ENCODE measurements at places on chromosomes 4 and X.

GRCh38 chr4:4428966-4429875, 42.3 kb downstream of the NSG1 start:
- no peak for DNase-seq

- DNase-seq = no peak
Observed at GRCh38 chrX:134013092-134013497, 27.7 kb upstream of the GPC3 start.

DNA sequence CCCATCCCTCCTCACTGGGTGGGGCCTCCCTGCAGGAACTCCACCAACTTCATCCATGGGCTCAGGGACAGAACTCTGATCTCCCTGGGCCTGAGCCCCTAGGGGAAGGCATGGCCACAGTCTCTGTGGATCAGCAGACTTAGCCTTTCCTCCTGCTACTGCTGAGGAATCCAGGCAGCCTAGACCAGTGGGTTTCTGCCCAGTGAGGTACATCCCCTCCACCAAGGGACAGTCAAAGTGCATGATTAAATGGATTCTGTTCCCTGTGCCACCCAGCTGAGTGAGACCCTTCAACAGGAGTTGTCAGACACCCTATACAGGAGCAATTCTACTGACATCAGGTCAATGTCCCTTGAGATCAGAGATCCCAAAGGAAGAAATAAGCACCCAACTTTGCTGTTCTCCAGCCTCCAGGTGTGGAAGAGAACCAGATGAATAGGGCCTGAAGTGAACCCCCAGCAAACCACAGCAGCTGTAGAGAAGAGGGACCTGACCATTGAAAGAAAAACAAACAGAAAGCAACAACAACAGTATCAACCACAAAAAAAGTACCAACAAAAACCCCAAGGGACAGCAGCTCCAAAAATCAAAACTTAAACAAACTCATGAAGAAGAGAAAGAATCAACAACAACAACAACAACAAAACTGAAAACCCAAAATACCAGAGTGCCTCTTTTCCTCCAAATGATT, 84.8 kb downstream of the CHIC1 start:
- DNase-seq = no peak

DNA sequence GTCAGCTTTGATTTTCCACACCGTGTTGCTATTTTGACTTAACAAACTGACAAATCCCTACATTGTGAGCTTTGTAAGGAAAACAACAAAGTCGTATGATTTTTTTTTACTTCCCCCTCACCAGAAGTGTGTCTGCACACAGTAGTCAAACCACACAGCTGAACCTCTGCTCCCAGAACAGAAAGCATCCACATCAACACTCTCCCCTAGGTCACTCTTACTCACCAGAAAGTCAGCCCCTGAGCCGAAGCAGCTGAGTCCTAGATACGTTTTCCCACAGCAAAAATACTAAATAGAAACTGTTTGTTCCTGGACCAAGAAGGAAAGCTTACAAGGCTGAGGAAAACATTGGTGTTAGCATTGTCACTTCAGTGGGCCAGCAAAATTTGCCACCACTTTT, 305.7 kb downstream of the DHX15 start:
- no peak for DNase-seq

GRCh38 chr4:57148831-57149505, 38.8 kb upstream of the IGFBP7 start:
- no peak for DNase-seq

- DNase-seq = no peak
Observed at GRCh38 chrX:110157444-110157843, 154.5 kb downstream of the TMEM164 start.

- no peak for DNase-seq
Observed at GRCh38 chr4:73883306-73883705, 14.1 kb downstream of the CXCL1 start.

- no peak for DNase-seq
Observed at GRCh38 chrX:106917830-106918500, 2.2 kb upstream of the CLDN2 start.

GRCh38 chr4:119212964-119213606, 572 bp downstream of the USP53 start:
- DNase-seq = peak; percentile 54

GRCh38 chrX:134849390-134849789, 141.4 kb upstream of the SMIM10 start:
- DNase-seq = no peak

DNA sequence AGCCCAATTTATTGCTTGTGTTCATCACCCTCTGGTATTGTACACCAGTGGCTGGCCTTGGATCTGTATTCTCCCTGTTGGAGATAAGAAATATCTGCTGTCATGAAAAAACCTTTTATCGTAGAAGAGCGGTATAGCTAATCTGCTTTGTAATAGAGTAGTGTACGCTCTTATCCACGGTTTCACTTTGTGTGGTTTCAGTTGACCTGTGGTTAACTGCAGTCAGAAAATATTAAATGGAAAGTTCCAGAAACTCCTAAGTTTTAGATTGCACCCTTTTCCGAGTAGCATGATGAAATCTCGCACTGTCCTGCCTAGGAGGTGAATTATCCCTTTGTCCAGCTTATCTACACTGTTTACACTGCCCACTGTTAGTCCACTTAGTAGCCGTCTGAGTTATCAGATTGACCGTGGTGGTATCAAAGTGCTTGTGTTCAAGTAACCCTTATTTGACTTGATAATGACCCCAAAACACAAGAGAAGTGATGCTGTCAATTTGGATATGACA, 42.4 kb downstream of the KDM6A start:
- DNase-seq = no peak

DNA sequence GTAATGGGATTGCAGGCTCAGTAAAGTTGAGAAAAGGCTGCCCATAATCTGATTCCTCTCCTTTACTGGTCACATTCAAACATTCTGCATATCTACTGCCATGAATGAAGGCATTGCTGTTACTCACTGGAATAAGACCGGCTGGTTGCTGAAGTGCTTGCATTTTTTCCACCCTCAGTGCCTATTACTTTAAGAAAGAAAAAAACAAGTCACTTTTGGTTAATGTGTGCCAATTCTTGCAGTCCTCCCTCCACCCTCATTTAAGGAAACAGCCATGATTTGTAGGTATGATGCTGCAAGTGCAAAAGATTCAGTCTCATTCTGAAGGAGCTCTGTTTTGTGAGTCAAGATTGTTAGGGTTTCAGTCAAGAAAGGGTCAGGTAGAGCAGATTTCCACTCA, 94.9 kb downstream of the EMCN start:
- no peak for DNase-seq

DNA sequence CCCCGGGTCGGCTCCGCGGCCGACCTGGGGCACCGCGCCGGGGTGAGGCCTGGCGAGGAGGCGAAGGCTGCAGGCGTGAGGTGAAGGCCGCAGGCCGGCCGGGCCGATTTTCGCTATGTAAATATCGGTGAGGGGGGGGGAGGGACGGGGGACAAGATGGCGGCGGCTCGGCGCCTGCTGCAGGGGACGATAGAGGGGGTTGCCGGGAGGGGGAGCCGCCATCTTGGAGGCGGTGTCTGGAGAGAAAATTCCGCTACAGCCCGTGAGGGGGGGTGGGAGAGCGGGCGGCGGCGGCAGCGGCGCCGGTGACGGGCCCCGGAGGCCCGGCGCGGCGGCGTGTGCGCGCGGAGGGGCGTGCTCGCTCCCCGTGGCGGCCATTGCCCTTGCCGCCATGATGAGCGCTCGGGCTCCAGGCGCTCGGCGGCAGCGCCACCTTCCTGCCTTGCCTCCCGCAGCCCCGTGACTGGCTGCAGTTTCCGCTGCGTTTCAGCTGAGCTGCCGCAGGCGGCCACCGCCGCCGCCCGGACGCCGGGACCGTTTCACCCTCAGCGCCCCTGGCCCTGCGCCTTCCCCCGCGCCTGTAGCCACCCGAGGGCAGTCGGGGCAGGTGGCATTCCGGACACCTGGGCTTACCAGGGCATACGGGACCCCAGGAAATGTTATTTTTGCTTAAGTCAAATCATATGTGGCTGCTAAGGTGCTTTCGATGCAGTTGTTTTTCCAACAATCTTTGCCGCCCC, 692 bp downstream of the ZFX start:
- DNase-seq = peak; percentile 79

- DNase-seq = no peak
Observed at GRCh38 chr4:148062301-148062950, 330.5 kb downstream of the ARHGAP10 start.

GRCh38 chrX:152989292-152989658, 4.6 kb downstream of the PNMA5 start:
- no peak for DNase-seq

GRCh38 chr4:53616219-53616618, 24.9 kb upstream of the LNX1 start:
- no peak for DNase-seq

- DNase-seq = no peak
Observed at GRCh38 chr4:37601531-37601930, 84.6 kb downstream of the RELL1 start.

GRCh38 chrX:130878350-130879341, 24.4 kb downstream of the ENOX2 start:
- DNase-seq = no peak

DNA sequence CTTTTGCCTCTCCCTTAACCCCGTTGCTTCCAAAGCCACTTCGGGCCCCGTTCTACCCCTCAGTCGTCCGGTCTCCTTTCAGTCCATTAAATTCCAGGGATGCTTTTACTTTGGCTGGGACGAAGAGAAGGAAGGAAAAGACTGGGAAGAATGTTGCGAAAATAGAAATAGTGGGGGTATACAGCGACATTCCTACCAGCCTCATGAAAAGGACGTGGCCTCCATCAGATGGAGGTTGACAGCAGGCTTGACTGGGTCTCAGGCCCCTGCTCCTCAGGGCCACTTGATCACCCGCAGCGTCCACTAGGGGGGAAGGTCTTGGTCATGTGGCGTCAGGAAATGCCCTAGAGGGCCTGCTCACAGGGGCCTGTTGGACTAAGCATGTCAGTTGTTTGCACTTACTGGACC, 657 bp upstream of the ANKRD50 start:
- peak; percentile 50 for DNase-seq

- no peak for DNase-seq
Observed at GRCh38 chr4:2650276-2650675, 105.9 kb downstream of the TNIP2 start.

GRCh38 chr4:84501202-84501503, 2.1 kb upstream of the NKX6-1 start:
- no peak for DNase-seq

- no peak for DNase-seq
Observed at GRCh38 chrX:84155938-84156337, 32.1 kb downstream of the RPS6KA6 start.

DNA sequence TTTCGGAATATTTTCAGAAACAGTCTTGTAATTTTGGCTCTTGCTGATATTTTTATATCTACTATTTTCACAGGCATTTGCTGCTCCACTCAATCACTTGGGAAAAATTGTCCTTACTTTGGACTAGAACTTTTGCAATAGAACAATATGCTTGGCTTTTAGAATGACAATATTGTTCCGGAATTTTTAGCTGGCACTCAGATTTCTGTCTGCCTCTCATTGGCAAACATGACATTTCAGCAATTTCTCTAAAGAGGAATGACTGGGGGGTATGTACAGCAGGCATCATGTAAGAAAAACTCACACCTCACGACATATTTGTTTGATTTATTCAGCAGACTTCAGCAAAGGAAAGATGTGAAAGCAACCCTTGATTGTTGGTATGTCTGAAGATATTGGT, 243.6 kb upstream of the GPRIN3 start:
- no peak for DNase-seq

GRCh38 chr4:87416965-87417364, 5.4 kb upstream of the NUDT9 start:
- no peak for DNase-seq

DNA sequence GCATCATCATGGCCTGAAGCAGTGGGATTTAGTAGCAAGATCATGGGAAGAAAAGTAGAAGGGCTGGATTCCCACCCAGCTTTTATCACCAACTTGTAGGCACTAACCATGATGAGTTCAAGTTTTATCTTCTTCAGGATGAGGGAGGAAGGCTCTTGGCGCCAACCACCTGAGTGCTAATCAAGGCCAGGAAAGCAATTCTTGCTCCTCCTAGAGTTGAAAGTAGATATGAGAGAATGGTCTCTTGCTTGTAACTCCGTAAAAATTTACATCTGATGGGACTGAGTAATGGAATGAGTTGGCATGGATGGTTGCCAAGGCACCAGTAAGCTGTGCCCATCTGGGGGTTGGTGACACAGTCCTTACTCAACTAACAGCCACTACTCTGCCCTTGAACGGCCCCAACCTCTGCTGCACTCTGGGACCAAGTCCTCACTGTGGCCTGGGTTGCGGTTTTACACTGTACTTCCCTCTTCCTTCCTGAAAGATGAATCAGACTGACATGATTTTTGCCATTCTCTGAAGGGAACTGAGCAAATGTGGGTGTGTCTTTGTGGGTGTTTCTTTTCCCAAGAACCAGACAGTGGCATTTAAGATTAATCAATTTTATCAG, 39.4 kb upstream of the NDP start:
- no peak for DNase-seq

DNA sequence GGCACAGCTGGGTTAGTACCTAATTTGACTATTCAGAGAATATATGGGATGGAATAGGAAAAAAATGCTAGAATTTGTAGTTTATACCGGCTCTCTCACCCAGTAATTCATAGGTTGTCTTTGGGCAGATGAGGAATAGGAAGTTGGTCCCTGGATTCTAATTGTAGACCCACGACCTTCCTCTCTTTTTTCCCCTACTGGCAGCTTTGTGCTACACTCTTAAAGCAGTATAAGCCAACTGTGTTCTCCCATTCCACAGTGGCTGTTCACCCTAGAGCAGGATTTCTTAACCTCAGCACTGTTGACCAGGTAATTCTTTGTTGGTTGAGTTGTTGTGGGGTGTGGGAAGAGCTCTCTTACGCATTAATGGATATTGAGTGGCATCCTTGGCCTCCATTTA, 92.9 kb downstream of the FNIP2 start:
- DNase-seq = no peak

GRCh38 chrX:80576806-80577533, 156.7 kb downstream of the TENT5D start:
- DNase-seq = no peak
